ENCODE measurements at places on chromosomes 4 and X.

- no peak for DNase-seq
Measured at GRCh38 chr4:141810712-141811375, 174.5 kb downstream of the IL15 start.

GRCh38 chr4:145131848-145132247 lies 33.7 kb downstream of the ABCE1 start:
- DNase-seq, result no peak

DNA sequence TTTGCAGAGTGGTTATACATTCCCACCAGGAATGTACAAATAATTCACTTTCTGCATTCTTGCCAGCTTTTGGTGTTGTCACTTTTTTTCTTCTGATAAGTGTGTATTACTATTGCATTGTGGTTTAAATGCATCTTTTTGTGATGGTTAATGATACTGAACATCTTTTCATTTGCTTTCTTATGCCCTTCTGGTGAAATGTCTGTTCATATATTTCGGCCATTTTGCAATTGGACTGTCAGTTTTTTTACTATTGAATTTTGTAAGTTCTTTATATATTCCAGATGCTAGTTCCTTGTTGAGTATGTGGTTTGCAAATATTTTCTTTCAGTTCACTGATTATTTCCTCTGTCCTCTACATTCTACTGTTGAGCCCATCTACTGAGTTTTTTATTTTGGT lies 19.4 kb upstream of the BMP2K start:
- DNase-seq, result no peak

- DNase-seq, result no peak
Measured at GRCh38 chr4:24413311-24413784, 171.0 kb downstream of the DHX15 start.

- DNase-seq, result no peak
Measured at GRCh38 chr4:16123356-16124084, 39.7 kb upstream of the PROM1 start.

DNA sequence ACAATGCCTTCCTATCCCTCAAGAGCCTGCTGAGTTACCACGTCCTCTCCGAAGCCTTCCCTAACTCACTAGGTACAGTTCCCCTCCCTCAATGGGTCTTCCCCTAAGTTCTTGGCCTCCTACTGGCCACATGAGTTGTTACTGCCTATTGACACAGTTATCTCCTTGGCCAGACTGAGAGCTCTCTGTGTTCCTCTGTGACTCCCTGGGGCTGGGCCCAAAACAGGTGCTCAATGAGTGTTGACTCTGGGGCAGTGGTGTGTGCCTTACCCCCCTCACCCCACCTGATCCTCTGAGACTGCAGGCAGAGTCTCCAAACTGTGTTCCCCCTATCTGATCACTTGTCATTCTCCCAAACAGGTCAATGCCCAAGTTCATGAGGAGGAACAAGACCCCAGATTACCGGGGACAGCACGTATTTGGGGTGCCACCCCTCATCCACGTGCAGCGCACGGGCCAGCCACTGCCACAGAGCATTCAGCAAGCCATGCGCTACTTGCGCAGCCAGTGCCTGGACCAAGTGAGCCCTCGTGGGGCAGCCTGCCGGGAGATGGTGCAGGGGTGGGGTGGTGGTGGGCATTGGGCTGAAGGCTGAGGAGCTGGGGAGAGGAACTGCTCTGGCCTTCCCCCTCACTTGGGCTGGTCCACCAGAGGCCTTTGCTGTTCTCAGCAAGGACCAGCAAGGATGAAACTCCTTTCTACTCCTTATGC lies 72.6 kb downstream of the STARD8 start:
- DNase-seq, result no peak

- peak; percentile 34 for DNase-seq
Measured at GRCh38 chr4:167622481-167623240, 388.4 kb upstream of the SPOCK3 start.

DNA sequence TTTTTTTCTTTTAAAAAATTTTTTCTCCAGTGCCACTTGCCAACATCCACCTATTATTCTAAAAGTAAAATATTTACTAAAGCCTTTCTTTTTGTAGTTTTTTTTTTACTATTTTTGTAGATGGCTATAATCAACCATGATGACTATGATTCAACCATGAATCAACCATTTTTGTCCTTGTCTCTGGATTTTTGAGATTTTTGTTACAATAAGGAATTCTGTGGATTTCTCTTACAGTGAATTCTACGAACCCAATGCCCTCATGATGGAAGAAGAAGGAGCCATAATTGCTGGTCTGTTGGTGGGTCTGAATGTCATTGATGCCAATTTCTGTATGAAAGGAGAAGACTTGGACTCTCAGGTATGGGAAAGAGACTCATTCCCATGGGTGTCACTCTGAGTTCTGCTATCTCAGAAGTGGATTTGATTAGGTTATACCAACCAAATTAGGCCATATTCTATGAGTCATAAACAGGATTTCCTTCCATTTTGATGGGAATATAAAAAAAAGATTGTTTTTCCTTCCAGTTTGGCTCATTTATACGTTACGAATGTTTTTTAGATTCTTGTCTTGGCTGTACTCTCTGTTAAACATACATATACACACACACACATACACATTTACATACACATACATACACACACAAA lies 46.7 kb downstream of the RUFY3 start:
- no peak for DNase-seq

DNA sequence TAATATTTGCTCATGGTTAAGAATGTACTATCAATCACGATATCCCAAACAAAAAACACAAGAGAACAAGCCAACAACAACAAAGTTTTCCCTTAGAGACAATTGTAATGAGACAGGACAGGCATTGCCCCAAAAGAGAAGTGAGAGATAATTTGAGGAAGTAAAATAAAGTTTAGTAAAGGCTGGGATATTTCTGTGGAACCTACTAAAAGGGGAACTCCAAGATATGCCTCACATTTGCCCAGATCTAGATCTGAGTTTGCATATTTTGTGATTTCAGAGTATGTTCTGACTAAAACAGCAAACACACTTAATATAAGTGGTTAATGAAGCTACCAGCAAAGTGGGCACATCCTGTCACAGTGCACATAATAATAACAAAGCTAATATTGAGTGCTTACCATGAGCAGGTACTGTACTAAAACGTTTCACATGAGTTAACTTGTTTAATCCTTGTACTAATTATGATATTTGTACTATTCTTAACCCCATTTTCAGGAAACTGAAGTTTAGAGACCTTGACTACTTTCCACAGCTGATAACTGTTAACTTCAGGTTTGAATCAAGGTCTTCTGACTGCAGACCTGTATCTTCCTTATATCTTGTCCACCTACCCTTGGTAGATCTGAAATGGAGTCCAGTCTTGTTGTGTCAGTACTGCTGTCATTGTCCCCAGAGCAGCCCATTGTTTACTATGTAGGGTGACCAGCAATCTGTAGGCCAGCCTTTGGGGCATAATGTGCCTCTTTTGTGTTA lies 26.0 kb upstream of the BMP2K start:
- no peak for DNase-seq

GRCh38 chrX:114472788-114473187 lies 111.1 kb upstream of the HTR2C start:
- DNase-seq, result no peak

DNA sequence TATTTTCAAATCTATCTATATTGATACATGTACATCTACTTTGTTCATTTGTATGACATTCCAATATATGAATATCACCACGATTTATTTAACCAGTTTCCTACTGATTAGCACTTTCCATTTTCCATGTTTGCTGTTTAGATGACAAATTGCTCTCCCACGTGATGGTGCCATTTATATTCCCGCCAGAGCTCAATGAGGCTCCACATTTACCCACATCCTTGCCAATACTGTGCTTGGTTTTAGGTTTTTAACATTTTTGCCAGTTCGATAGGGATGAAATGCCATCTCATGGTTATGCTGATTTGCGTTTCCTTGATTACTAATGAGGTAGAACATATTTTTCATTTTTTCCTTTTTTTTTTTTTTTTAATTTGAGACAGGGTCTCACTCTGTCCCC lies 86.7 kb upstream of the TRIM2 start:
- DNase-seq, result no peak

DNA sequence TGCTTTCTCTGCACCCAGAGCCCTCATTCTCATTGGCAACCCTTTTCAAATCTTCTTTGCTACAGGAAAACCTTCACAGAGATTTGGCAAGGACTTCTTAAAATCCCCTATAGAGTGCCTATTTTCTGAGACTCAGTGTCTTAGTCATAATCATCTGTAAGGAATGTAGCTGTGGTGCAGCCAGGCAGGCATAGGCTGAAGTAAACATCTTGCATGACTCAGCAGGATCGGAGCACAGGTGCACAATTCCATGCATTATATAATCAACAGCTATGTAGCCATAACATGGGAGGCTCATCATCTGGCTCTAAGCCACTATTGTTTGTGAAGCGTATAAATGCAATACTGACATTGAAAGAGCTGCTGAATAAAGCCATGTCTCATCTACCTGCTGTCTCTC lies 368.8 kb downstream of the MAGEE1 start:
- DNase-seq, result no peak

DNA sequence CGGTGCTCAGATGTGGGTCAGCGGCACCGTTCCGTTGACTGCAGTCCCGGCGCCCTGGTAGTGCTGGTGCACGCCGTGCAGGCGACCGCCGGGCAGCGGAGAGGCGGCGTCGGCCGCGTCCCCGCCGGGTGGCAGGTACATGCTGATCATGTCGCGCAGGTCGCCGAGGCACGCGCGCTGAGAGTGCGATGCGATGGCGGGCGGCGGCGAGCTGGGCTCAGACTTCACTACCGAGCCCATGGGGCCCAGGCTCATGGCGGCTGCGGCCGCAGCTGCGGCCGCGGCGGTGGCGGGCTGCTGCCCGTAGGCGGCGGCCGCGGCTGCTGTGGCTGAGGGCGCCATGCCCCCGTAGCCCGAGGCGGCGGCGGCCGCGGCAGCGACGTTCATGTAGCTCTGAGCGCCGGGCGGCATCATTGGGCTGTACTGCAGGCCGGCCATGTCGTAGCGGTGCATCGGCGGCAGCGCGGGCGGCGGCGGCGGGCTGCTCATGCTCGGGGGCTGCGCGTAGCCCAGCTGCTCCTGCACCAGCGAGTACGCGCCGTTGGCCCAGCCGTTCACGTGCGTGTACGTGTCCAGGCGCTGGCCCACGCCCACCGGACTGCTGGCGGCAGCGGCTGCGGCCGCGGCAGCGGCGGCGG lies 1.0 kb downstream of the SOX3 start:
- no peak for DNase-seq

DNA sequence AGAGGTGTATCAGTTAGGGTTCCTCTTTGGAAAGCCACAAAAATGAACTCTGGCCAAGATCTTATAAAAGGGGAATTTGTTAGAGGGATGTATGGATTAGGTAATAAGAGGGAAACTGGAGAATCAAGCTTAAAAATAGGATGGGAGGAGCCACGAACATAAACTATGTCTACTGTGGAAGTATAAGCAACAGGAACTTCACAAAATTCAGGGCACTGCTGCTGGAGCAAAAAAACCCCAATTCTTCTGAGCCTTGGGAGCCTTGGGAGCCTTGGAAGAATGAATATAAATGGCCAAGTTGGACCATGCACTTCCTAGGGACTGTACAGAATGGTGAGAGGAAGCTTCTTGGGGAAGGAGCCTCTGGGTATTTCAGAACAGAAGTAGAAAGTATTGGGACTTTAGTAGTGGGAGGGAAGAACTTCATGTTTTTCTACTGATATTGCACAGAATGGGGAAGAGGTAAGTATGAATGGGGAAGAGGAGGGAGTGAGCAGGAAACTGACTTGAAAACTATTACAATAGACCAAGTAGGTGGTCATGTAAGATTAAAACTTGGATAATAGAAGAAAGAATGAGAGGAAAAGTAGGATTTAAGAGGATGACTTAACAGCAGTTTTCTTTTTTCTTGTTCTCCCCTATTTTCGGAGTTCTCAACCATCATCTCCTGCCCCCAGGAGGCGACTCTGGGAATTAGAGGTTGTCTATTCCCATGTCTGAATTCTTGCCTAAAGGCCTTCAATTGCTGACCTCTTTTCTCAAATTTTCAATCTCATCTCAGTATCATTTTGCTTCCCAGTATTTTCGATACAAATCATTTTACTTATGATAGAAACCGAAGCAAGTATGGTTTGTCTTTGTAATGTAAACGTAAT lies 44.4 kb upstream of the TAPT1 start:
- DNase-seq, result no peak

DNA sequence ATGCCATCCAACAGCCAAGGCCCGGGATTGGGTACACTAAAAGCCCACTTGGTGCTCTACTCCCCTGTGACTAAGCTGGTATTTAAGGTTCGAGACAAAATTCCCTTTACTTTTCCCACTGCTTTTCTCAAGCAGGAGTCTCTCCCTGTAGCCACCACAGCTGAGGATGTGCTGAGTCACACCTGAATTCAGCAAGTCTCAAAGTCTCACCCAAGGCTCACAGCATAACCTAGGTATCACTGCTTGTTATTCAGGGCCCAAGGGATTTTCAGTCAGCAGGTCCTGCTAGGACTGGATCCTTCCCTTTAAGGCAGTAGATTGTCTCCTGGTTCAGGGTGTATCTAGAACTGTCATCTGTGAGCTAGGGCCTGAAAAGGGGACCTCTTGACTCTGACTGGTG lies 39.2 kb downstream of the FMR1NB start:
- no peak for DNase-seq

DNA sequence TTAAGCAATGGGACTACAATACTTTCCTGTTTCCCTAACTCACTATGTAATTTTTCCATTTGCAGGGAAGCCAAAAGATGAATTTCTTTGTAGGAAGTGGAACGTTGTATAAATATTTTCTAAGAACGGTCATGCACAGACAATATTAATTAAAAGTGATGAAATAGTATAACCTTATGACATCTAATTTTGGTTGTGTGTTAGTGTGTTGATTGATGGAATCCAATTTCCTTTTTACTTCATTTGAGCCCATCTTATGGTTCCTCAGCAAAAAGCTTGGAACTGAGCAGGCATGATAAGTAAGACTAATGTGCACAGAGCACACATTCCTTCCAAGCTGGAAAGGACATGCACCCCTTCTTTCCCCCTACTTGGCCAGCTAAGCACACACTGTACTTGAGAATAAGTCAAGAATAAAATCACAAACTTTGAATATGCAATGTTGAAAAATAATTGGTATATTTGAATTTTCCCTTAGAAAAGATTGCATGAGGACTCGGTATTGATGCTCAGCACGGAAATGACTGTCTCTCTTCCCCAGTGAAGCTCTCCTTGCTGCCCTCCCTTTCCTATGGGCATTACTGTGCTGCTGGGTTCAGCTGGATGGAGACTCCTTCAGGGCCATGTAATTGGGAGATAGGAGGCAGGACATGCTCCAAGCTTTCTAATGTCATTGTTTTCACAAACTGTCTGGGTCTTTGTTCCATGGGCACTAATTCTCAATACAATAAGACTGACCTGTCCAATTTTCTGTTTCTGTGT lies 19.2 kb upstream of the PDLIM3 start:
- no peak for DNase-seq

All from stimulated activated CD4-positive, alpha-beta T cell treated with anti-CD3 and anti-CD28 coated beads, TNF-alpha, amount 100 ng/mL, for 24 hours (primary cell).